ENCODE measurements at places on chromosomes 1 and 21. TPM values are rescaled to one million over a fixed set of nuclear protein-coding genes. Genes with fewer than 3 reads are reported as not detected.

GRCh38 chr1:1290238-1290731, 10.0 kb downstream of the SCNN1D start:
- DNase-seq: no peak

Gene SPRR3
- total RNA-seq: not detected

- peak; percentile 70 for DNase-seq
Observed at GRCh38 chr1:15245593-15246360, 1.2 kb upstream of the FHAD1 start.

Gene OR6K2
- not detected for total RNA-seq

DNA sequence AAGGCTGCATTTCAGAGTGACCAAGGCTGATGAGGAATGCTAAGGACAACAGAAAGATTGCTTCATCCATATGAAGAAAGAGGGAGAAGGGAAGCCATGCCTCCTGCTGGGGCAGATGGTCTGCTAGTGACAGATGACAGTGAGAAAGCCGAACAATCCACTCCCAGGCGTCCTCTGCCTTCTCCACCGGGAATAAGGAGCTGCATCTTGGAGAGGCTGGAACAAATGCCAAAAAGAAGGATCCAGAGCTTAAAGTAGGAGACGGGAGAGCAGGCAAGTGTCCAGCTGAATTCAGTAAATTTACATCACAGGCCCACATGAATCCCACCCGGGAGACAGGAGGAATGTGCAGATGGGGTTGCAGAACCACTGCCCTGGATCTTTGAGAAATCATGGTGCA, 33.4 kb downstream of the DDX20 start:
- DNase-seq: peak; percentile 28

Gene KRTAP12-1
- not detected for total RNA-seq

DNA sequence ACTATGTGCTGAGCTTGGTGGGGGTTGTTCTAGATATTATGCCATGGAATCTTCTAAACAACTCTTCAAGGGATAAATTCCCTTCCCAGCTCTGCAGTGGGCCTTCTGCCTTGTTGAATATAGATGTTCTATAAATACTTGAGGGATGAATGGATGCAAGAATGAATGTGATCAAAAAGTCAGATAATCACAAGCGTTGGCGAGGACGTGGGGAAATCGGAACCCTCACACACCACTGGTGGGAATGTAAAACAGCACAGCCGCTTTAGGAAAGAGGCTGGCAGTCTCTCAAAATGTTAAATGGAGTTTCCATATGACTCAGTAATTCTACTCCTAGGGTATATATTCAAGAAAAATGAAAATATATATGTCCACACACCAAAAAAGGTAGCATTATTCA, 19.0 kb downstream of the SDC3 start:
- no peak for DNase-seq

Measured in fibroblast of villous mesenchyme (primary cell).